Tongue (tissue), 3 donors: ENCODE measurements at places on chromosomes 4 and X. TPM values are rescaled to one million over a fixed set of nuclear protein-coding genes. Genes with fewer than 3 reads are reported as not detected.

The MAN2B2 gene
- 8.4 TPM for total RNA-seq

DNA sequence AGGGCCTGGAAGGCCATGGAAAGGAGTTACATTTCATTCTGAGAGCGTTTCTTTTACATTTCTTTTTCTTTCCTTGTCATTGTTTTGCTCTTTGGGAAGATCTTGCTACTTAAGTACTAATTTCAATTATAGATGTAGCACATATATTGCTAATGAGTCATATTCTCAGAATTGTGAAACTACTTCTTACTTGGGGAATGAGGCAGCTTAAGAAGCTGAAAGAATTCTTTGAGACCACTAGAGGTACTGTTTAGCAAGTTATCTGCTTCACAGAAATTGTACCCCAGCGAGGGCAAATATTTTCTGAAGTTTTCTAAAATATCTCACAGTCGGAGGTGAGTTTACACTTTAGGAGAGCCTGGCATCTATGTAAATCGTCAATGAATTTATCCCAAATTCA, 100.6 kb downstream of the AFF2 start:
- no peak for DNase-seq

DNA sequence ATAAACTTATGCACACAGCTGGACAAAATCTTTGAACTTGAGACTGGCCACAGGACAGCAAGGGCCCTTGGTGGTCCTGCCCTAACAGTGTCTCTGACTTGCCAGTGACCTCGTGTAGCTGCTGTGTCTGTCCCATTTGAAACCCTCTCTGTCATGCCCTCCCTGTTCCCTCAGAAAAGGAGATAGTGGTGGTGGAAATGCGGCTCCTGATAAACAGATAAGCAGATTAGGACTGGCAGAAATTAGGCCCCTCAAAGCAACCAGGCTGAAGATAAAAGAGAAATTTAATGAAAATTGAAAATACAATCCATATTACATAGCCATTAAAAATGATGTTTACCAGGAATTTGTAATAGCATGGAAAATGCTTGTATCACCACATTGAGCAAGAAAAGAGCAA, 136.6 kb upstream of the ATP6AP2 start:
- no peak for DNase-seq

DNA sequence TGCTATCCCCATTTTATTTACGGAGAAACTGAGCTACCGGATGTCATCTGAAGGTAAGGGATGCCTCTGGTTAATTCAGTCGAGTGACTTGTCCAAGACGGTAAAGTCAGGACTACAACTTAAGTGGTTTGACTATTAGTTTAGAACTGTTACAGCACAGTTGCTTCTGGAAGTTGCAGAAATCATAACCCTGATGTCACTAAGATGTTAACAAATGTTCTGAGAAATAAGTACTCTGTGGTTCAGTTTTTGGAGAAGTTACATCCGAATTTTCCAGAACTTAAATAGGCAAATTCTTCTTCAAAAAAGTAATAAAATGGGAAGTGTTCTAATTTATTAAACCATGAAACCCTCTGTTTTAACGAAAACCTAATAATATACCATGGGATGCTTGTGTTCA, 3.1 kb downstream of the PPA2 start:
- no peak for DNase-seq

- DNase-seq, result no peak
Measured at GRCh38 chr4:184573701-184574100, 75.5 kb downstream of the CASP3 start.

DNA sequence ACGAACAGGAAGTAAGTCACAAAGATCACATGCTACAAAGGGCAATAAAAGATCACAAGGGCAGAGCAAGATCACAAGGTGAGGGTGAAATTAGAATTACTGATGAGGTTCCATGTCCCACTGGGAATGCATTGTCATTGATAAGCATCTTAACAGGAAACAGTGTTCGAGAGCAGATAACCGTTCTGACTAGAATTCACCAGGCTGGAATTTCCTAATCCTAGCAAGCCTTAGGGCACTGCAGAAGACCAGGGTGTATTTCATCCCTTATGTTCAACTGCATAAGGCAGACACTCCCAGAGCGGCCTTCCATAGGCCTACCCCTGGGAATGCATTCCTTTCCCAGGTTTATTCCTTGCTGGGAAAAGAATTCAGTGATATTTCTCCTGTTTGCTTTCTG, 980.6 kb upstream of the LCORL start:
- no peak for DNase-seq

DNA sequence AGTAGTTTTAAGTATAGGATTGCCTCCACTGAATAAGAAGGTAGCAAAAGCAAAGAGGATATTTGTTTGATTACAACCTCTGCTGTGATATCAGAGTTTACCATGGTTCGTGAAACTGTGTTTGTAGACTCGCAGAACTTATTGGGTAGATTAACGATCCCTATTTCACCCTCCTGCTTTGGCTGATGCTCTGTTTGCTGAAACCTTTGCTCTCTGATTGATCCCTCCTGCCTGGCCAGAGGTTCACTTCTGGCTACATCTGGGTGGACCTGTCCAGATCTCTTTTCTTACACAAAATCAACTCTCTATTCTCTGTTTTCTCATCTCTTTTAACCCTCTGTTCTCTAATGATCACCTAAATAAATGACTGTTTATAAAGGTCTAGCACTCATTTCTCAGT, 37.9 kb upstream of the TMEM192 start:
- DNase-seq, result no peak

GRCh38 chrX:16487620-16488385, 162.2 kb upstream of the S100G start:
- DNase-seq, result no peak

- DNase-seq, result no peak
Measured at GRCh38 chr4:121842862-121843261, 19.2 kb upstream of the CCNA2 start.

DNA sequence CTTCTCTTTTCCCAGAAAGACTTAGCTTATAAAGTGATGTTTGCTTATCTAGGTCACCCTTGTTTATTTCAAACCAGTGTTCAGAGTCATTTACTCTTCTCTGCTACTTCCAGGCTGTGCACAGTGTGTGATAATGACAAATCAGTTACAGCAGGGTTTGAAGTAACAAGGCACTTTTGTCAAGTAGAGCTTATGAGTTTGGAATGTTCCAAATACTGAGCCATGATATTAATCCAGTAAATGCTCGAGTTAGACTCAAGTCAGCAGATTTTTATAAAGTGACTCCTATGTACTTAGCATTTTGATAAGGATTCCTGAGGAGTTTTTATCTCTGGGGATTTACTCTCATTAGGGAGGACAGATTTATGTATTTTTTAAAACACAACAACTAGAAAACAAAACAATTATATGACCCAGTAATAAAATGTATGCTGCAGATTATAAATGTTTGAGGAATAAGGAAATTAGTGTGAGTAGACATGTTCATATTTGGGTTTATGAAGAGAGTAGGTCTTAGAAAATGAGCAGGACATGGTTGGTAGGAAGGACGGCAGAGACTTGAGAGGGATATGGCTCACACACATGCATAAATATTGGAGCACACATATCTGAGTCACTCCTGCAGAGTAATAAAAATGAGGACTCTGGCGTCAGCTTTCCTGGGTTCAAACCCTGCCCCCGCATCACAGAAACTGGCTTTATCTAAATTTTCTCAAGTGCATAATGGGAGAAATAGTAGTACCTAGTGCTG, 271.2 kb downstream of the FBXO8 start:
- no peak for DNase-seq

GRCh38 chr4:186602978-186603377, 47.6 kb upstream of the MTNR1A start:
- DNase-seq, result no peak

DNA sequence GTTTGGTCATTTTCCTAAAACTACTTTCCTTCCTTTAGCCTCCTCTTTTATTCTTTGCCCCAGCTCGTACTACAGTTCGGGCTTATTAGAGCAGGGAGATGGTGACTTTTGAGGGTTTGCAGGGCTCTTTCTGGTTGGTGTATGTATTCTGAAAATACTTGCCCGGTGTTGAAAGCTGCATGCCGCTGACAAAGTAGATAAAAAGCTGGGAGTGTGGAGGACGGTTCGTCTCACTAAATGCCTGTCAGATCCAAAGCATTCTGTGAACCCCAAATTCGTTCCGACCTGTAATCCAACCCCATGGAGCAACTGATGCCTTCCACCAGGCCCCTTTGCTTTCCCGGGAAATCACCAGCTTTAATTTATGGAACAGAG, 19.2 kb downstream of the TRIM2 start:
- DNase-seq, result peak; percentile 44

DNA sequence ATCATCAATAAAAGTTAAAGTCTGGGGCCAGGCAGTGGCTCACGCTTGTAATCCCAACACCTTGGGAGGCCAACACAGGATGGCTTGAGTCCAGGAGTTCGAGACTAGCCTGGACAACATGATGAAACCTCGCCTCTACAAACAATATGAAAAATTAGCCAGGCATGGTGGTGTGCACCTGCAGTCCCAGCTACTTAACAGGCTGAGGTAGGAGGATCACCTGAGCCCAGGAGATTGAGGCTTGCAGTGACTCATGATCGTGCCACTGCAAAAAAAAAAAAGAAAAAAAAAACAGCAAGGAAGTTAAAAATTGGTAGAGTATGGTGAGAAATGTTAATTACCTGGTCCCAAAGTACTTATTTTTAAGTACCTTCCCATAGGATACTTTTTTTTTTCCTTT, 27.5 kb downstream of the FBXW7 start:
- DNase-seq, result no peak

GRCh38 chr4:121472937-121473721, 92.3 kb upstream of the QRFPR start:
- no peak for DNase-seq
